Anterior cingulate cortex (tissue), 58 donors: ENCODE measurements at places on chromosomes 4 and X.

GRCh38 chrX:45907786-45908185 is 637.4 kb downstream of the ZNF674 start:
- no peak for DNase-seq

DNA sequence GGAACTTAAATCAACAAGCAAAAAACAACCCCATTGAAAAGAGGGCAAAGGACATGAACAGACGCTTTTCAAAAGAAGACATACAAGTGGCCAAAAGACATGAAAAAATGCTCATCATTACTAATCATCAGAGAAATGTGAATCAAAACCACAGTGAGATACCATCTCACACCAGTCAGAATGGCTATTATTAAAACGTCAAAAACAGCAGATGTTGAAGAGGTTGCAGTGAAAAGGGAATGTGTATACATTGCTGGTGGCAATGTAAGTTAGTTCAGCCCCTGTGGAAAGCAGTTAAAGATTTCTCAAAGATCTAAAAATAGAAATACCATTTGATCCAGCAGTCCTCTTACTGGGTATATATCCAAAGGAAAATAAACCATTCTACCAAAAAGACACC is 22.6 kb downstream of the RTL9 start:
- DNase-seq = no peak

- DNase-seq = no peak
Observed at GRCh38 chr4:147927377-147928137, 195.7 kb downstream of the ARHGAP10 start.

- DNase-seq = no peak
Observed at GRCh38 chr4:170887396-170887795, 797.6 kb upstream of the AADAT start.

- DNase-seq = no peak
Observed at GRCh38 chr4:113888006-113888405, 91.4 kb downstream of the ARSJ start.

DNA sequence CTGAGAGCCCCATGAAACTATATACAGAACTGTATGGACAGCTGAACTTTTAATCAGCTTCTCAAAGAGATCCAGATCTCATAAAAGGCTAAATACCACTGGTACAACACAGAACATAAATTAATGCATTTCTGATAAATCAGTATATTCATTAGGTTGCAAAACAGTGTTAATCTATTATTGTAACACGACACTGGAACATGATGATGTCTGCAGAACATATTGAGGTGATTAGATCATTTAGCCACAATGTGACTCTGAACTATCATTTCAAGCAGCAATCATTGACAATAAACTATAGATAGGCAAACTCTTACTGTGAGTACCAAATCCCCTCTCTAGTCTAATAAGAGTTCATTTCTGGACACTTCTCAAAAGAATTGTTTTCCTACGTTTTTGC is 50.3 kb downstream of the GASK1B start:
- no peak for DNase-seq

DNA sequence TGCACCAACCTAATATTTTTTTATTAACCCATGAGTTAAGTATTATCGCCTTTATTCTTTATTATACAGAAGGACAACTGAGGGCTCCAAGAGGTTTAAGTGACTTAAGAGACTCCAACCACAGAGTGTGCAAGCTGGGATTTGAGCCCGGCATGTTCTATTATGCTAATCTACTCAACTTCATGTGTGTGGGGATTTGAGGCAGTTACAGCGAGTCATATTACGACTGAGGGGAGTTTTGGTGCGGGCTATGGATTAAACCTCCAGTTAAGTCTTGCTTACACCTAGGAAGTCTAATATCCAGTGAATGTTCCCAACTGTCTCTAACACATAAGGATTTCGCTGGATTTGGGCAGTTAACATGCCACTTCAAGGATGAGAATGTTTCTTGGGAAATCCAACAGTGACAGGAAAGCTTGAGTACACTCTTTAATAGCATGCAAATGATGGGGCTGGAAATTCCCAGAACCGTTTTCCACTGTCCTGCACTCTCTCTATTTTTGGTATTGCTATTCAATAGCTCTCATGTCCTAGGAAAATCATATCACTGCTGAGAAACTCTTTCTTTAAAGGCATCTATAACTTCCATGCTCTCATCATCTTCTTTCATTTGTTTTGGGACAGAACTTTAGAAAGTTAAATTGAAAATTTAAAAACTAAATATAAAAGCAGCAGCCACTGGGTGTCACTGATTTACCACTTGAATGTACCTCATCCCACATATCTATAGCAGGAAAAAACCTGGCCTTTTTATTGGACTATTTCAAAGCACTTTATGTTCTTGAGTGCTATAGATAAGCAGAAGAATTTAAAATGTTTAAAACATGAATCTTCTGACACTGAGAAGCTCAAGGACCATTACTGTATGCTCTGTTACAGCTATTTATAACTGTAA is 165.1 kb upstream of the TTC29 start:
- no peak for DNase-seq

DNA sequence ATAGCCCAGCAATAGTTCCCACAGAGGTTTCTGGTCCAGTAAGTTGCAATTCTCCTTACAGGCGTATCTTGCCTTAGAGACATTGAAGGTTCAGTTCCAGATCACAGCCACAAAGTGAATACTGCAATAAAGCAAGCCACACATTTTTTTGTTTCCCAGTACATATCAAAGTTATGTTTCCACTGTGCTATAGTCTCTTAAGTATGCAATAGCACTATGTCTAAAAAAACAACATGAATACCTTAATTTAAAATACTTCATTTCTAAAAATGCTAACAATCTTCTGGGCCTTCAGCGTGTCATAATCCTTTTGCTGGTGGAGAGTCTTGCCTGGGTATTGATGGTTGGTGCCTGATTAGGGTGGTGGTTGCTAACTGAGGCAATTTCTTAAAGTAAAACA is 659.1 kb downstream of the GRID2 start:
- no peak for DNase-seq

- DNase-seq = no peak
Observed at GRCh38 chr4:168385142-168385490, 66.6 kb upstream of the DDX60 start.

GRCh38 chrX:2462780-2463179 is 38.0 kb downstream of the DHRSX start:
- DNase-seq = no peak

DNA sequence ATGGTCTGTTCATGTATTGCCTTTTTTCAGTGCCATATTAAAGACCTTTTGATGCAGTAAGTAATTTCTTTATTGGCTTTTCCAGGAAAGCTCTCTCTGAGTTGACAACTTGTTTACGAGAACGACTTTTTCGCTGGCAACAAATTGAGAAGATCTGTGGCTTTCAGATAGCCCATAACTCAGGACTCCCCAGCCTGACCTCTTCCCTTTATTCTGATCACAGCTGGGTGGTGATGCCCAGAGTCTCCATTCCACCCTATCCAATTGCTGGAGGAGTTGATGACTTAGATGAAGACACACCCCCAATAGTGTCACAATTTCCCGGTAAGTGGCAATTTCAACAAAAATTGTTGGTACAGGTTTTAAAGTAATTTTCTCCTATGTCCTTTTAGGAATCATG is 148.0 kb downstream of the STIM2 start:
- no peak for DNase-seq

DNA sequence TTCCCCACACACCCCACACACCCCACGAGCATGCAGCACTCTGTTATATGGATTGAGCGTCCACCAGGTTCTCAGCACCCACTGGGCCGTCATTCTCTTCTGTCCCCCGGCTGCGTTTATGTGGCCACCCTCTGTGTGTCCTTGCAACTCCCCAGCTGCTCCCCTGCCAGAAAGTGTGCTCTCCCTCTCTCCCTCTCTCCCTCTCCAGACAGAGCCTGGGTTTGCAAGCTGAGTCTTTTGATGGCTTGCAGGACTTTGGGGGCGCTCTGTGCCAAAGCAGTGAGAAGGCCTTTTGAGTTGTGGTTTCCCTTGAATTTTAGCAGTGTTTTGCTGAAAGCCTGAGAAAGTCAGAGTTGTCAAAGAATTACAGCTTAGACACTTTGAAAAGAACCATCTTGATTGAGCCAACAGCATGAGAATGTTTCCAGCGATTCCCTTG is 173.5 kb downstream of the DCLK2 start:
- peak; percentile 56 for DNase-seq

- no peak for DNase-seq
Observed at GRCh38 chr4:26524011-26524410, 33.7 kb upstream of the CCKAR start.

DNA sequence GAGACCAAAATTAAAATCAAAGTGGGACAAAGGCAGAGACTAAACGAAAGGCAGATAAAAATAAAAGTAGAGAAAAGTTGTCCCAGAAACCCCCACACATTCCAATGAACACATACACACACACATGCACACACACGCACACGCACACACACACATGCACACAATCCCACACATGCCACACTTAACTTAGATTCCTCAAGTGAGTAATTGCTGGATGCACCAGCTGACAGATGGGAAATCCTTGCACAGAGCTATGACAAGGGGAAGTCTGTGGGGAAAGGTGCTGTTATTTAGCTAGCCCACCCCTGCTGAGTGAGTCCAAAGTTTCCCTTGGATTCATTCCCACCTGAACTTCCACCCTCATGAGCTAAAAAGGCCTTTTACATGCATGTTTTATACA is 233.9 kb downstream of the RAB28 start:
- no peak for DNase-seq

- no peak for DNase-seq
Observed at GRCh38 chr4:123750044-123750443, 353.4 kb downstream of the SPRY1 start.

DNA sequence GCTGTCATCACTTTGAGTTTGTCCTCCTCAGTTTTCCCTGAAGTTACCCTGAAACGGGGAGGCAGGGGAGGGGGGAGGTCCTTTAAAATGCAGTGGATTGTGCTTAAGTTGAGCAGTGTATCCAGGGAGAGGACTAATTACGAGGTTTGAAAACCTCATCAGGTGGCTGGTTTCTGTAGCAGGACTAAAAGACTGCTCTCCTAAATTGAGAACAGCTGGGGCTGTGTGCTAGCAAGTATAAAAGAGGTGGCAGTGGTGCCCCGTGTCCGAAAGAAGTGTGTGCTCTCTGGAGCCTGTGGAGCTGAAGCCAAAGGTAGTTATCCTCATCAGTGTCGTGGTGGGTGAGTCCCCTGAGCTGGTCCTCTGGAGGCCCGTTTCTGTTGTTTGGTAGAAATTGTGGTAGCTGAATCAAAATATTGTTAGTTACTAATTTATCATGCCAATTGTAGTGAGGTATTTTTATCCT is 37.2 kb upstream of the CYP2U1 start:
- no peak for DNase-seq

DNA sequence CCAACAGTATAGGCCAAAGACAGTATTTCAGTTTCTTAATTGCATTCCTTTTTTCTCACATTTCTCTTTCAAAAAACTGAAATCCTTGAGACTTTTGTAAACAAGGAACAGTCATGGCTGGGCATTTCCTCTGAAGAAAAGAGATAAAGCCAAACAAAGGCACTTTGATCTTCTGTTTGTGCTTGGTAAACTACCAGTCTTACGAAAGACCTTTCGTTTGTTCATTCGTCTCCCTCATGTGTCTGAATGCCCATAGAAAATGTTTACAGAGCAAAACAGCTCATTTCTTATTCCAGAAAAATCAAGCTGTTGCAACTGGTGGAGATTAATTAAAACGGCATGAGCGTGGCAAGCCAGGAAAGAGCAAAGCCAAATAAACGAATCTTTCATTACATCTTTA is 178.0 kb downstream of the GASK1B start:
- no peak for DNase-seq

GRCh38 chrX:108309144-108309543 is 129.1 kb downstream of the COL4A6 start:
- no peak for DNase-seq

- no peak for DNase-seq
Observed at GRCh38 chrX:153411255-153411987, at the start of gene ZFP92. Gene ZFP92, plus strand, starts transcription at chrX:153411472. Its CDS starts 6,851 bp downstream, at chrX:153418323.

GRCh38 chr4:142079959-142080358 is 443.6 kb downstream of the IL15 start:
- DNase-seq = no peak

DNA sequence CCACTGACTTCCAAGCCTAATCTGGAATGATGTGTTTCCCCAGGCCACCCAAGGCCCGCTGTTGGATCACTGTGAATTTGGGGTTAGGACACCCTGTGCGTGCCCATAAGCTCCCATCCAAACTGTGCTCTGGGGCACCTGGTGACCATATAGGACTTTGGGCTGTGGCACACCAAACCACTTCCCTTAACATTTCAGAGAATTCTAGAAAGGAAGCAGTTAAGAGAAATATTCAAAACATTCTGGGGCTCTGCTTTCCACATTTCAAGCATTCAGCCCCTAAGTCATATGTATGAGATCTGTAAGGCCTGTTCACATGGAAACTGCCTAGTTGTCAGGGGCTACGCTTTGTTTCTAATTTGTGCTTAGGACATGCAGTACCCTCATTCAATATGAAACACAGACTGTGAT is 14.4 kb downstream of the VGLL1 start:
- no peak for DNase-seq
